ENCODE measurements at places on chromosomes 16 and 17. TPM values are rescaled to one million over a fixed set of nuclear protein-coding genes. Genes with fewer than 3 reads are reported as not detected.

HASPIN gene
- 31.2 TPM for total RNA-seq

DHRS7C gene
- total RNA-seq, result not detected

MRM1 gene
- 6.8 TPM for total RNA-seq

DNA sequence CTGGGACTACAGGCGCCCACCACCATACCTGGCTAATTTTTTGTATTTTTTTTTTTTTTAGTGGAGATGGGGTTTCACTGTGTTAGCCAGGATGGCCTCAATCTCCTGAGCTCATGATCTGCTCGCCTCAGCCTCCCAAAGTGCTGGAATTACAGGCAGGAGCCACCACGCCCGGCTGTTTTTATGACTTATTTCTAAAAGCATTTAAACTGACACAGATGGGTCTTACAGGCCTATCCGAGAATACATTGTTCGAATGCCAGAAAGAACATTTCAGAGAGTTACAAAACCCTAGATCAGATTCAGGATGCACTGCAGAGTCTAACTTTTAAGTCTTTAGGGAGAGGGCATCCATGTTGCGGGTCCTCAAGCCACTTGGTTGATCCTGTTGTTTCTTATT is 234.7 kb upstream of the MAF start:
- DNase-seq, result no peak
- no peaks in the 10 kb centered on the region for H3K36me3 ChIP-seq
- H3K4me1 ChIP-seq, result no peaks in the 10 kb centered on the region
- no peak overlapping the region for H3K27ac ChIP-seq

GRCh38 chr16:66390346-66391108 is 24.0 kb downstream of the CDH5 start:
- no peak for DNase-seq
- H3K36me3 ChIP-seq, result no peaks in the 10 kb centered on the region
- H3K27ac ChIP-seq, result no peak overlapping the region
- no peak overlapping the region for H3K4me3 ChIP-seq

HBA1 gene
- not detected for total RNA-seq

GRCh38 chr16:8251298-8251697 is 339.0 kb downstream of the TMEM114 start:
- peaks cover 2% of the 10 kb centered on the region for H3K27me3 ChIP-seq
- no peaks in the 10 kb centered on the region for H3K4me1 ChIP-seq

SNAI3 gene
- total RNA-seq, result 24.2 TPM

All from activated CD4-positive, alpha-beta T cell treated with anti-CD3 and anti-CD28 coated beads, Interleukin-2, amount 10 ng/mL, durations not matched to agents 7 days and 5 days (primary cell).